ENCODE measurements at places on chromosomes 5 and 9.
A peak's percentile ranks its signal among the peaks of the same experiment; 100 is the strongest.

- no peak for DNase-seq
Observed at GRCh38 chr9:113574441-113575262, 111.1 kb downstream of the RGS3 start.

GRCh38 chr9:18331310-18331684 is 142.7 kb upstream of the ADAMTSL1 start:
- DNase-seq: no peak

- peak; percentile 89 for DNase-seq
Observed at GRCh38 chr5:54517512-54518145, at the start of gene SNX18. SNX18 (plus strand) TSS chr5:54517759; CDS start chr5:54517953, 194 bp downstream.

DNA sequence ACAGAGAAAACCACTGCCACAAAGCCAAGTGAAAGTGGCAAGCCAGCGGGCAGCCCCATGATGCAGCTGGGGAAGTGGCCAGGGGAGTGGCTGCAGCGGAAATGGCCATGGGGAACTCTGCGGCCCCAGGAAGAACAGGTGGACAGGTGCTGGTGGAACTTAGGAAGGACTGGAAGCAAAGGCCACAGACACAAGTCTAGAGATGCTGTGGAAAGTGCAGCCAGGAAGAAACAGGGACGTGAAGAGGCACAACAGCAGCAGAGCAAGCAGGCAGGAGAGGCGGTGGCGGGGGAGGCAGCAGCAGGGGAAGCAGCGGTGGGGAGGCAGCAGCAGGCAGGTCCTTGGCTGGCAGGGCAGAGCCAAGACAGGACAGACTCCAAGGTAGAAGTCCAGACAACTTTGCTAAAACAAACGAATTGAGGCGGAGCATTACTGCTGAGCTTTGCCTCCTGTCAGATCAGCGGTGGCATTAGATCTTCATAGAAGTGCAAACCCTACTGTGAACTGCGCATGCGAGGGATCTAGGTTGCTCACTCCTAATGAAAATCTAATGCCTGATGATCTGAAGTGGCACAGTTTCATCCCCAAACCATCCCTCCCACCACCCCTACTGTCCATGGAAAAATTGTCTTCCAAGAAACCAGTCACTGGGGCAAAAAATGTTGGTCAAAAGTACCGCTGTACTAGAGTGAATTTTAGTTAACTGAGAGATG is 11.8 kb downstream of the SURF6 start:
- DNase-seq: no peak

DNA sequence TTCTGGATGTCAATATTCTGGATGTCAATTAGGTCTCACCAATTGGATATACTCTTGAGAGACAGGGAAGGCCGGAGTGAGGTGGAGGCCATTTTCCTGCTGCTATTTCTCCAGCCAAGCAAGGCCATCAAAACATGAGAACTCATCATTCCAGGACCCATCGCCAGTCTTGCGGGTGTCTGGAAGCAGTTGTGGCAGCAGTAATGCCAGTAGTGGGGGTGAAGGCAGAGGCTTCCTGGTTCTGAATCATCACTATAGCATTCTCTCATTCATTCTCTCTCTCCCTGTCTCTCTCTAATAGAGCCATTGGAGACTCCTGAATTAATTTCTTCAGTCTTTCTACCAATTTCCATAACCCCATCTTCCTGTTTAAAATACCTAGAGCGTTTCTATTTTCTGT is 71.8 kb downstream of the EGFLAM start:
- no peak for DNase-seq

- no peak for DNase-seq
Observed at GRCh38 chr9:10806868-10807267, 194.1 kb upstream of the PTPRD start.

- DNase-seq: no peak
Observed at GRCh38 chr9:4936823-4937222, 48.2 kb upstream of the JAK2 start.

- no peak for DNase-seq
Observed at GRCh38 chr9:81628897-81629296, 60.5 kb downstream of the TLE1 start.

DNA sequence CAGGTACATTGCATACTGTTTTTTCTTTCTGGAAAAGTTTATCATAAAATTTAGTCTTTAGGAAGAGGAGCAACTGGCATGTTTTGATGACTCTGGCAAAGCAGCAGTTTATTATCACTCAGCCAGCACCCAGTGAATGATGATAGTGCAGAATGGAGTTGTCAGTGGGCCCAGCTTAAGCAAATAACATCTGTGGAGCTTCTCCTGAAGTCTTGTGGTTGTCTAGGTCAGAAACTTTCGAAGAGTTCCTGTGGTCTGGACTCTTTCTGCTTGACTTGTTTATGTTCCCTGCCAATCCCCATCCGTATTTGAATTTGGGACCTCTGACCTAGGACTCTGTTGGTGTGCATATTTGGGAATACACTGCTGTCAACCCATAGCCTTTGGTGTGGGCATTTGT is 38.1 kb upstream of the C5orf47 start:
- DNase-seq: no peak

- DNase-seq: no peak
Observed at GRCh38 chr5:56326116-56326515, 93.0 kb upstream of the ANKRD55 start.

GRCh38 chr5:141603923-141604717 is 14.7 kb downstream of the DIAPH1 start:
- DNase-seq: no peak

DNA sequence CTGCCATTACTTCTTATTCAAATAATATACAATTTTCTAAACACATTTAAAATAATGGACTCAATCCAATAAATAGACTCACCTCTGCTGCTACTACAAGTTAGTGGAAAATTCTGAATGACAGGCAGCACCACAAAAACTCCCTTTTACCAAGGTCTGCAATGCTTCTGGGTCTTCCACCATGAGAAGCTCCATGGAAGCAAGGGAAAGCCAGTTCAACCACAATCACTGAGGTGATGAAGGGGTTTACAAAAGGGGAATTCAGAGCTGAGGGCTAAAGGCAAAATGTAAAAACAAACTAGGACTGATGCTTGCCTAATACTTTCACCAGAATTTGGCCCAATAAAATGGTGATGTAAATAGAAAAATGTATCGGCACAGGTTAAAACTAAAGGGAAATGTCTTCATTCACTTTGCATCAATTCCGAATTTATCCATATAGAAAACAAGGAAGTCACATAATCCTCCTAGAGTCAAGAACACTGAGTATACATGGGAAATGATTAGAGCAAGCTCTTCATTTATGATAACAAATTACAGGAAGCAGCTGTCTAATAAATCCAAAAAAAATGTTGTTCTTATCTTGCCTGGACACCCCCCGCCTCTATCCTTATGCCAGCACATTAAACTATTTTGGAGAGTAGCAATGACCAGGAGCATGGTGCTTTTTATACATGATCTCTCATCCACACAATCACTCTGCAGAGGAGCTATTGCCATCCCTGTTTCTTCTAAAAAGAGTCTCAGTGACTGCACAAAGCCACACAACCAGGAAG is 66.3 kb upstream of the NFIB start:
- DNase-seq: peak; percentile 28

DNA sequence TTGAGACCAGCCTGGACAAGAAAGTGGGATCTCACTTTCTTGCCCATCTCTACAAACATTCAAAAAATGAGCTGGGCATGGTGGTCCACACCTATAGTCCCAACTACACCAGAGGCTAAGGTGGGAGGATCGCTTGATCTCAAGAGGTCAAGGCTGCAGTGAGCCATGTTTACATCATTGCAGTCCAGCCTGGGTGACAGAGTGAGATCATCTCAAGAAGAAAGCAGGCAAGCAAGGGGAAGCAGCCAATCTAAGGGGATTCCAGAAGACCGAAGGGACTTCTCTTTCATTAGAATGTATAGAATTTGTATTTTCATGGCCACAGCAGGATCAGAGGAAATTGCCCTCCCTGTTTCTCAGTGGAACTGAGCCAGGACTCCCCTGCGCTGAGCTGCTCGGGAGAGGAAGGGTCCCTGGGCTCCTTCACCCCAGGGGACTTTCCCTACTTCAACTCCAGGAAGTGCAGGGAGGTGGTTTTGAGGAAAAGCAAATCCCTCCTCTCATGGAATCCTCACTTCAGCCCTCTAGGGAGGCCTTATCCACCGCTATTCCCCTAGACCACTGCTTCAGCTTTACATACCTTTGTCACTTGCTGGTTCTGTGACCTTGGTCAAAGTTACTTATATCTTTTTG is 12.1 kb downstream of the WWC1 start:
- DNase-seq: no peak

GRCh38 chr9:4146293-4146692 is 153.6 kb downstream of the GLIS3 start:
- no peak for DNase-seq

DNA sequence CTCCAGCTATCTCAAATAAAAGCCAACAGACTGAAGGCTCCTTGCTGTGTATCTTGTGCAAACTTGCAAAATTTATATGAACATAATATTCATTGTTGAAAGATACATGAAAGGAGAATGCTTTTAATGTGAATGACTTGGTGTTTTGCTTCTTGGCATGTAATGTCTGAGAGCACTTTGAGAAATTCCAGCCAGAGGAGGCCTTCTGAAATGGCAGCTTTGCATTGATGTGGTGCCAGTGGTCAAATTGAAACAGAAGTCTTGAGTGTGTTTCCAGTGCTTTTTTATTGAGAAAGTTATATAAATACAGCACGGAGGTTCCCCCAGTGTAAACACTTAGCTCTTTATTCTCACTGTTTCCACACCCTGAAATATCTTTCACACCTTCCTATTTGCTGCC is 182.1 kb downstream of the ADCY2 start:
- no peak for DNase-seq

DNA sequence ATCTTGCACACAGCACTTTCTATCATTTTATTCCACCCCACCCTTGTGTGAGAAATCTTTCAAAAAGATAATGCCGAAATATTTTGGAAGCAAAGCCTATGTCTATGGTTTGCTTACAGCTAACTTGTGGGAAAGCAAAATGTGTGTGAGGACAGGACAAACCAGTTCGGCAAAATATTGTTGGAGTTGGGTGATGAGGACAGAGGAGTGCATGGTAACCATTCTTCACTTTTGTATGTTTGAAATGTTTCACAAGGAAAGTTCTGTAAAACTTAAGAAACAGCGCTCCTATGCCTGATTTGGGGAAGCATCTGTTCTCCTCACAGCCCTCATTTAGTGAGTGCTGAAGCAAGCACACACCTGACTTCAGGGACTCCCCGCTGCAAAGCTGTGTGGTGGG is 62.0 kb upstream of the RNF130 start:
- no peak for DNase-seq

GRCh38 chr9:71692337-71692736 is 76.0 kb downstream of the CEMIP2 start:
- DNase-seq: no peak

DNA sequence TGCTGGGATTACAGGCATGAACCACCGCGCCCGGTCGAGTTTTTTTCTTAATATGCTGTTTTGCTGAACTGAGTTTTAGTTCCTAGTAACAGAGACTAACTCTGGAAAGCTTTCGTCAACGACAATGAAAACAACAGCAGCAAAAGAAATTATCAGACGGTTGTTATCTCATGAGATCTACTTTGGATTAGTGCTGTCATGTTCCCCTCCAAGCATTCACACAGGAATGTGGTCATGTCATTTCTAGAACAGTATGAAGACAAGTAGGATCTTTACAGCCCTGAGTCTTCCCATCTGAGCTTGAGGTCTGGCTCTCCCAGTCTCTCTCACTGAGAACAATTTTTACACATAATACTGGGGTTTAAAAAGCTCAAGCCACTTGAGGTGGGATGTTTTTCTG is 4.0 kb upstream of the ANKRD33B start:
- DNase-seq: no peak

DNA sequence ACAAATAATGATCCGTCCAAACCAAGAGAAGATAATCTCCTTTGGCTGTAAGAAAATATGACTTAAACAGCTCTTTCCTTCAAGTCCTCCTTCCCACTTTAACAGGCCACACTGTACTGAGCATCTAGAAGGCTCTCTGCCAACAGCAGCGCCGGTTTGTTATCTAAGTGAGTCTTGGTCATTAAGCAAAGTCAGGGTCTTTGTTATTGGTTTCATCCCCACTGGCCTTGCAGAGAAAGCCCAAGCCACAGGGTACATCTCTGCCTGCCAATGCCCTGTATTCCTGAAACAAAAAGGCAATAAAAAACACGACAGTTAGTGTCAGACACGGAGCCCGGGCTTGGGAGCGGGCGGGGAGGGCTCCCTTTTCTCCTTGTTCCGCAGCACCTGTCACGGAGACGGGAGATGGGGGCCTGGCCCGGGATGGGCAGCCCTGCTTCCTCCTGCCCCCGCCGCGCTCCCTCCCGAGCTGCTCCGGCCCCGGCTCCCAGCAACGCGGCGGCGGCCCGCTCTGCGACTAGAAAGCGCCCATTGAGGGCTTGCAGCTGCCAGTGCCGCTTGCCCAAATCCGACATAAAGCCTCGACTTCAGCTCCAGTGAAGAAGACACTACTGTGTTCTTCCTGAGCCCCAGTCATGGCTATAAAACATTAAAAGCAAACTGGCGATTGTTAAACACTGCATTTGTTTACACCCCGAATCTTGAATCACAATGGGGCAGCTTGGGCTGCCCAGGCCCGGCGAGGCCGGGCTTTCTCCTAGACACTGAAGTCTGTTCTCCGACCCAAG is 28.1 kb upstream of the PIK3R1 start:
- DNase-seq: no peak

GRCh38 chr9:104795082-104795481 is 31.2 kb downstream of the NIPSNAP3B start:
- no peak for DNase-seq

DNA sequence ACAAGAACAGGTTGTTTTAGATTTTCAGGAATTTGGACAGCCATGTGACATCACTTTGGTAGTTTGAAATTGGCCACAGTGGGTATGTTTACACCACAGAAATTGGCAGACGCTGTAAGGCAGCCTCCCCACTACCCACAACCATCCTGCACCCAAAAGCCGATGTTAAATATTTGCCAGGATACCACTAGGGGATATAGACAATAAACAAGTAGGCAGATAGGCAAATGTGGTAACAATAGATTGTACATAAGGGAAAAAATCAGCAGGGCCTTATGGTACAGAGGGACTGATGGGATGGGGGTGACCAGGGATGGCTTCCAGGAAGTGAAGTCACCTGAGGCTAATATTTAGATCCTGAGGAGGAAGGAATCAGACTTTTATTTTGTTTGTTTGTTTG is 31.1 kb upstream of the DUSP1 start:
- no peak for DNase-seq

DNA sequence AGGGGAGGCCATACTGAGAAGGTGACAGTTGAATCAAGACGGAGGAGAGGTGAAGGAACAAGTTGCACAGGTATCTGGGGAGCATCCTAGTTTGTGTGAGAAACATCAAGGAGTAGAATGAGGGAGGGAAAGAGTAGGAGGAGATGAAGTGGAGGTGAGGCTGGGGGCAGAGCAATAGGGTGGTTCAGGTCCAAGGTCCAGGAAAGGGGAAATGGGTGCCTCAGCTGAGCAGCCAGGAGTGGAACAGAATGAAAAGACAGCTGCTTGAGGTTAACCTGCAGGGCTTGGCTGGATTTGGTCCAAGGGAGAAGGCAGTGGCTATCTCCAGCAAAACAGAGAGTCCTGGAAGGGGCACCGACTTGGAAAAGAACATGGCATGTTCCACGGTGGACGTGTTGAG is 5.3 kb downstream of the SLC1A1 start:
- DNase-seq: no peak

GRCh38 chr5:68147659-68148058 is 67.9 kb upstream of the PIK3R1 start:
- no peak for DNase-seq
